ENCODE measurements at places on chromosomes 2 and 18.
A peak's percentile ranks its signal among the peaks of the same experiment; 100 is the strongest.

DNA sequence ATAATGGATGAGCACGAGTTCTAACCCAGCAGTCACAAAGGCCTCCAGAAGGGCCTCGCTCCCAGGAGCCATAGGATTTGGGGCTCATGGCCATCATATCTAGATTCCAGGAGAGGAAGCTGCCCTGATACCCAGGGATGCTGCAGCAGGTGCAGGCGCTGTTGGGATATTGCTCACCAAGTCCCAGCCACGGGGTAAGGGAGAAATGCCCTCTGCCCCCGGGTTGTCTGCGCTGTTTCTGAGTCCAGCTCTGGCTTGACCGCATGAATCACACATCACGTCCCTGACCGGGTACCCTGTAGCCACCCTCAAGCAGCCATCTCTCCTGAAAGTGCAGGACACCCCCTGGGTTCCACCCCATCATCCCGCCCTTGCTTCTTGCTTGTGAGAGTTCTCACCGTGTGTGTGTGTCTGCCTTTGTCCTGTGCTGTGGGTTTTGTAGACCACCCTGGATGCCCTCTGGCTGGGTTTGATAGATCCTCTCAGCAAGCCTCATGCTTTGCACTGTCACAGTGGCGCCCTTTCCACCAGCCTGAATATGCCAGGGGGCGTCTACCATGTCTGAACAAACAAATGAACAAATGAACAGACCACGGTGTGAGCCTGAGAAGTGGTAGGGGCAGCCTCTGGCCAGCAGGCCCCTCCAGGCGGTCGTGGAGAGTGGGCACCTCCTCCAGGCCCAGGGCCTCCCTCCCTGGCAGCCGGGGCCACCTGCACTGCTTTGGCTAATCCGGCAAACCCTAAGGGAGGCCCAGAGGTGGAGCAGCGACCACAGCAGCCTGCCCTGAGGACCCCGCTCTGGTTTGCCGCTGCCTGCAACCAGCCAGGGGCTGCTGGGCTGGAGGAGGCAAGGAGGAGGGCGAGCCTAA is 32.1 kb downstream of the ADRA2B start:
- no peak for DNase-seq

DNA sequence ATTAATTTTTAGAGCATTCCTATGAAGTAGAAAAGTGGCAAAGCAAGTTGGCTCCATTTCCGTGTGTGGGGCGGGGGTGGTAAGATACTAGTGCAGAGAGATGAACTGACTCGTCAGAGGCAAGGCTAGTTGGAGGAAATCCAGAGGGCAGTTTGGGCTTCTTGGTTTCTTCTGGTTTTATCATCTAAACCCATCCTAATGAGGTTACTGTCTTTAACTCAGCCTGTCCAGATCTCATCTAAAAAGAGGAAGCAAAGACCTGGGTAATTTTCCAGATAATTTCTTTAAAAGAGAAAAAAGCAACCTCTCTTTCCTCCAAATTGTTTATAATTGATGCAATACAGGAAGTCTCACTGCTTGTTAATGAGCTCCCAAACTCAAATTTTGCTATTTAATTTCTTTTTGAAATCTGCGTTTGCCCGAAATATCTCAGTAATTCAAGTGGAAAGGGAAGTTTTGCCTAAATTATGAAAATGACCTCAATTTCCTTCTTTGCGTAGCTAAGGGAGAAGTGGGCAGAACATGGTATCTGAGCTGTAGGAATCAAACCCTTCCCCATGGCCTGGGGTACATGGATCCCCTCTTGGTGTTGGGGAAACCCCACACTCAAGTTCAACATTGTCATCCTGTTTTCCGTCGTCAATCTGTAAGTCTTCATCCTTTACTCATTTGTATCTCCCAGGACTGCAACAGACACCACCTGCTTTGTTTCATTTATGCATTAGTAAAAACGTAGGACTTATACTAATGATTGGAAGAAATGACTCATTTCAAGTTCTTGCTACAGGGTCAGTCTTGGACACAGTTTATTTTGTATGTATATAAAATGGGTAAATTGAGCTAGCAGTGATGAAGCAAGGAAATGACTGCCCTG is 89.1 kb upstream of the KLF7 start:
- no peak for DNase-seq

DNA sequence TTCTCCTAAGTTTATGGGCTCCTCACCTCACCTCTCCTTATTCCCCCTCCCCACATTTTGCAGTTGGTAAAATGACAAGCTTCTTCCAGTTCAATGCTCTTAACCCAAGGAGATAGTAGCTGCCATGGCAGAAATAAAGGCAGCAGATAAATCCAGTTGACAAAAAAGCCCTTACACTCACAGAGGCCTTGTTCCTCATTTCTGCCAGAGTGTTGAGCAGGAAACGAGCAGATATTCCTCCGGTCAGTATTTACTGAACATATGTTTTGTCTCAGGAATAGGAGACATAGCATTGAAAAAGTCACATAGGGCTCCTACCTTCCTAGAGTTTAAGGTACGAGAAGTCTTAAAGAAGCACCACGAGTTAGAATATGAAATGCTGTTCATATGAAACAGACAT is 493.7 kb upstream of the TNP1 start:
- DNase-seq: no peak

- no peak for DNase-seq
These were observed 37.8 kb downstream of the SH3RF3 start for GRCh38 chr2:109166811-109167210.

- no peak for DNase-seq
These were observed 65.1 kb upstream of the FOSL2 start for GRCh38 chr2:28327581-28327955.

- no peak for DNase-seq
These were observed 543.5 kb downstream of the METTL4 start for GRCh38 chr18:2027756-2028155.

GRCh38 chr2:206700156-206700555 is 18.0 kb downstream of the DYTN start:
- DNase-seq: no peak

- peak; percentile 23 for DNase-seq
These were observed 23.9 kb downstream of the PECR start for GRCh38 chr2:216057688-216058193.

DNA sequence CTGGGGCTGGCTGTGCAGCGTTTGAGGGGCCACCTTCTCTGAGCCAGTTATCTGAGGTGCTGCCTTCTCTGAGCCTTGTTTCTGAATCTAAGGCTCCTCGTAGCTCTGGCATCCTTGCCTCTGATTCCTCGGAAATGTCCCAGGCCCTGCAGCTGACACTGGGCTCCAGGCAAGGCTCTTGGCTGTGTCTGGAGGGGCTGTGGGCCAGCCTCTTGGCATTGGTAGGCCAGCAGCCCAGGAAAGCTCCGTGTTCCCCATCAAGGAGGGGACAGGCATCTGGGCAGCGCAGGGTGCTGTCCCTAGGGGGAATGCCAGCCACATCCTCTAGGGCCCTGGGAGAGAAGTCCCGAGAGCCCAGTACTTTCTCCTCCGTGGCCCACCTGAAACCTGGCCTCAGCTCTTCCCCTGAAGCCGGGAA is 40.7 kb upstream of the TAF1B start:
- no peak for DNase-seq

DNA sequence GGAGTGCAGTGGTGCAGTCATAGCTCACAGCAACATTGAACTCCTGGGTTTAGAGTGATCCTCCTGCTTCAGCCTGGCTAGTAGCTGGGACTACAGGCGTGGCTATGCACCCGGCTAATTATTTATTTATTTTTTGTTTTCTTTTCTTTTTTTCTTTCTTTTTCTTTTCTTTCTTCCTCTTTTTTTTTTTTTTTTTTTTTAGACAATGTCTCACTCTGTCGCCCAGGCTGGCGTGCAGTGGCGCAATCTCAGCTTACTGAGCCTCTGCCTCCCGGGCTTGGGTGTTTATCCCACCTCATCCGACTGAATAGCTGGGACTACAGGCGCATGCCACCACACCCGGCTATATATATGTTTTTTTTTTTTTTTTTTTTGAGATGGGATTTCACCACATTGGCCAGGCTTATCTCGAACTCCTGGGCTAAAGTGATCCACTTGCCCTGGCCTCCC is 1.4 kb upstream of the ANXA4 start:
- DNase-seq: no peak

- DNase-seq: no peak
These were observed 156.1 kb upstream of the REV1 start for GRCh38 chr2:99645960-99646359.

GRCh38 chr2:105766300-105766866 is 21.7 kb downstream of the NCK2 start:
- DNase-seq: no peak

- no peak for DNase-seq
These were observed 601.9 kb upstream of the DDX18 start for GRCh38 chr2:117212562-117212961.

DNA sequence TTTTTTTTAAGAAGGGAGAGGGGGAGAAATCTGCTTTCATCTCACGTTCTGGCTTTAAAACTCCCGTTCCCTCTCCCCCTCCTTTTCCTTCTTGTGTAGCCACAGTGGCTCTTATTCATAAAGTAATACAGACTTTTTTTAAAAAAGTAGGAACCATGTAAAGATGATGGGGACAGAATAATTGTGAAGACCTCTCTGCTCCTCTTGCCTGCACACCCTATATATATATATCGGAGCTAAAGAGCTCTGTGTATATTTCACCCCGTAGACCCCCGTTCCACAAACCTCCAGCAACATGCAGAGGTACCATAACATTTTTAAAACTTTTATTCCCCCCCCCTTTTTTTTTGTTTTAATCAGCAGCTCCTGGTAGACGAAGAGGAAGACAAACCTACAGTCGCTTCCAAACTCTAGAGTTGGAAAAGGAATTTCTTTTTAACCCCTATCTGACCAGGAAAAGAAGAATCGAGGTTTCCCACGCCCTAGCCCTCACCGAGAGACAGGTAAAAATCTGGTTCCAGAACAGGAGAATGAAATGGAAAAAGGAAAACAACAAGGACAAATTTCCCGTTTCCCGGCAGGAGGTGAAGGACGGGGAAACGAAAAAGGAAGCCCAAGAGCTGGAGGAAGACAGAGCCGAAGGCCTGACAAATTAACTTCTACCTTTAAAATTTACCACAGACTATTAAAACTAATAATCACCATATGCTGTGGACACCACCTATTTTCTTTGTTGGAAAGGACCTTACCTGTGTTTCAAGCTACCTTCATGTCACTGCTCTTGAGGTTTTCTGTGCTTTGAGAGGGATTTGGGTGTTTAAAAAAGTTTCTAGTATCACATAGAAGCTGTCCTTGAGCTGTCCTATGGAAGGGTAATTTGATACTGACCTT is 1.7 kb downstream of the HOXD8 start:
- DNase-seq: no peak

DNA sequence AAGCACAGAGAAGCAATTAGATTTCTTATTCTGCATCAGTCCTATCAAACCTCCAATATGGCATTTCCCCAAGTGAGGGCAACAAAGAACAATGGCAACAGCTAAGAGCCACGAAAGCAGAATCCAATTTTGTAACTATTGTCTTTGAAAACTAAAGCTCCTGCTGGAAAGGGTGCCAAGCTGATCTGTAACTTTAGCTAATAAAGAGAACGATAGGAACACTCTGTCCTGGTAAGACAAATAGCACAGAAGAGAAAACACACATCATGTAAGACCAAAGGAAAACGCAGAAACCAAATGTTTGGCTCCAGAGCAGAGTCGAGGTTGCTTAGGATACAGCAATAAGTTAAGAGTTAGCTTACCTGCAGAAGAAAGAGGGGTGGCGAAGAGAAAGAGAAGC is 160.5 kb downstream of the STK39 start:
- DNase-seq: no peak

DNA sequence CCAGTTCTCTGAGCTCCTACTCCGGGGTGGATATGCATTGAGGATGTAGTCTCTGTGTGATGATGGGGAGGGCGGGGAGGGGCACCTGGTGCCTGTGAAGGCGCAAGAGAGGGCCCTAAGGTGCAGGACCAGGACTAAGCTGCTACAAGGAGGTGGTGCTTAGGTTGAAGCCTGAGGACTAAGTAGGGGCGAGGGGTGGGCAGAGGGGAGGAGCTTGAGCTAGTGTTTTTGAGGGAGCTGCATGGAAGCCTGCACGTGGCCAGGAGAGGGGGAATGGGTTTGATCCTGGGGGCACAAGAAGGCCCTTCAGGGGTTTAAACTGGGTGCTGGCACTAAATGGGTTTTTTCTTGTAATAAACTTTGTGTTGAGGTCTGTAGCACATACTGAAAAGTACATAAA is 105.0 kb downstream of the UGGT1 start:
- no peak for DNase-seq

DNA sequence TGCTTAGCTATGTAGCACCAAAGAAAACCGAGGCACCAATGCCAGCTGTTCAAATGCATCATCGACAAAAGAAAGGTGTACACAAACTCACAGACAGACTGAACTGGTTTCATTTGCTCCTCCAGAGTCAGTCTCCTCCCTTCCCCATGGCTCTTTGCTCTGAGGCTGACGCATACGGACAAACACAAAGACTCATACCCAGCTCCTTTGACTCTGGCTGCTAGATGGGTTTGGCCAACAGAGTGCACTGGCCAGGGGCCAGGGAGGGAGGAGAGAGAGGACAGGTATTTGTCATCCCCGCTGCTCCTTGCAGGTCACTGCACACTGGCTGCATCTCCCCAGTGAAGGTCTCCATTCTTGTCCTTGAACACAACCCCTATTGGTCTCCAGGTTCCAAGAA is 40.7 kb downstream of the DNER start:
- no peak for DNase-seq

DNA sequence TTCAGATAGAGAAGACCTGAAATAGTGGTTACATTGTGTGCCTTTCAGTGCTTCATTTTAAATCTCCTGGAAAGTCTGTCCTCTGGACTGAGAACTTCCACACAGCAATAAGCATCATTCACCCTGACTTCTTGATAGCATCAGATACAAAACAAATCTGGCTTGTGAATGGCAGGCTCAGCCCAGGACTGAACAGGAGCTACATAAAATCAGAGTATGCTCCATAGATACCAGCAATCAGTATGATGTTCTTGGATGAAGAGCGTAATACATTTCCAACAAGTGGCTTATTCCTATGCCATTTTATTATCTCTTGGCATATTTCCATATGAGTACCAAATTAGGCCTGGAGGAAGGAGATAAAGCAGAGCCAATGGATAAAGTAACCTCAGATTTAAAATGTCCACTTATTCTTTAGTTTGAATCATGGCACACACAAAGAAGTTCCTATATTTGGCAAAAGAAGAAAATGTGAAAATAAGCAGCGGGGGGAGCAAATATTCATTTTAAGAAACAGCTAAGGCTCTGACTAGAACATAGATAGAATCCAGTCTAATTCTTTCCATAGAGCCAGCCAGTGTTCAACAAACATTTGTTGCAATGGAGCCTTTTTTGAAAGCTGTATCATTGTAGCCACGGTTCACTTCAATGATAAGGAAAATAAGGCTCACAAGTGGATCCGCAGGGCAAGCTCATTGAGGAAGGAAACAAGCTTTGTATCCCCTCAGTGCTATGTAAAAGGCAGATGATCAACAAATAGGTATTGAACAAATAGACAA is 230.8 kb upstream of the CHAC2 start:
- no peak for DNase-seq

- no peak for DNase-seq
These were observed 123.7 kb downstream of the QPCT start for GRCh38 chr2:37468170-37468569.

DNA sequence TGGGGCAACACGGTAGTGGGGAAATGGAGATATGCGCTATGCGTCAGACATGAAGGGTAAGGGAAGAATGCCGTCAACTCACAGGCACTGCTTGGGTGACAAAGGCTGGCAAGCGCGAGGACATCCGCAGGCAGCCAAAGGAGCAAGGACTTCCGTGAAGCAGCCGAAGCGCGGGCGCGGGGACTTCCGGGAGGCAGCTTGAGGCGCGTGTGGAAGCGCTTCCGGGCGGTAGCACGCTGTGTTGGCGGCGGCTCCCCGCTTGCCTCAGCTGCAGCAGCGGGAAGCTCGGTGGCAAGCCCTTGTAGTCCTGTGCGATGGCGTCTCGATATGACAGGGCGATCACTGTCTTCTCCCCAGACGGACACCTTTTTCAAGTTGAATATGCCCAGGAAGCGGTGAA is at the start of gene PSMA8:
TSS of gene PSMA8 (plus strand) at position 218 of the 400 bp plus-strand sequence. CDS start at position 315, 97 bp downstream.
- DNase-seq: peak; percentile 10
